ENCODE measurements at places on chromosomes 13 and 19.

GRCh38 chr13:101876951-101877350, 424.5 kb downstream of the ITGBL1 start:
- no peak for DNase-seq

DNA sequence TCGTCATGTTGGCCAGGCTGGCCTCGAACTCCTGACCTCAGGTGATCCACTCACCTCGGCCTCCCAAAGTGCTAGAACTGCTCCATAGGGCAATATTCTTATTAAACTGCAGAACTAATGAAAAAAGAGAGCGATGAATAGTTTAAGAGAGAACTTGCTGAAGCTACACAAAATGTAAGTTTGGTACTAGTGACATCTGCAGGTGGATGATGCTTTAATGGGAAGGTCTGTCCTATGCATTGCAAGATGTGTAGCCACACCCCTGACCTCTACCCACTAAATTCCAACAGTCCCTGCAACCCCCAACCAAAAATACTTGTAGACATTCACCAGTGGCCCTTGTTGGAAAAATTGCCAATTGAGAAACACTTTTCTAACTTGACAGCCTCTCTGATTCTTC, 117.8 kb downstream of the NALCN start:
- DNase-seq = no peak

GRCh38 chr19:32581705-32582179, 752 bp downstream of the PDCD5 start:
- peak; percentile 43 for DNase-seq

DNA sequence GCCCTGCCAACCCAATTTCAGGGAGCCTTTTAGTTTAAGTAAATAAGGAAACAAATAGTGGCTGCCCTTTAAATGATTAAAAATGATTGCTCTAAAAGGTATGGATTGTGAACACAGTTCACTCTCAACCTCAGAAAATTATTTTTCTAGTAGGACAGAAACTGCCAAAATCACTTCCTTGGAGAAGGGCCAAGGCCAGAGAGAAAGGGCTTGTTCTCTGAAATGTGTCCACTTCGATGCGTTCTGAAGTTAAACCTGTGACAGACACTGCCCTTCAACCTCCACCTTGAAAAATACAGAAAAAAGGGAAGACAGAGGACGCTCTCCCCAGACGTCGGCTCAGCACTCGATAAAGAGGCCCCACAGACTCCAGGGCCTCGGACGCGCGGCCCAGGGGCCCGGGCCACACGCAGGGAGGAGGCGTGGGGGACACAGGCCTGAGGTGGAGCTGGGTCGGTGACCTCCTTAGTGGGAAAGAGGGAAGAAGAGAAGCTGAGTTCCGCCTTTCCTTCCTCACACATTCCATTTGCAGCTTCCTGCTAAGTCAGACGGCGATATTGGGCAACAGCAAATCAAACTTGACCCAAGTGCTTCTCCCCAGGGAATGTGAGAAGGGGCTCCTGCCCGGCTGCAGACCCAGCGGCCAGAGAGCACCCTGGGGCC, 63.6 kb downstream of the RASA3 start:
- peak; percentile 79 for DNase-seq

DNA sequence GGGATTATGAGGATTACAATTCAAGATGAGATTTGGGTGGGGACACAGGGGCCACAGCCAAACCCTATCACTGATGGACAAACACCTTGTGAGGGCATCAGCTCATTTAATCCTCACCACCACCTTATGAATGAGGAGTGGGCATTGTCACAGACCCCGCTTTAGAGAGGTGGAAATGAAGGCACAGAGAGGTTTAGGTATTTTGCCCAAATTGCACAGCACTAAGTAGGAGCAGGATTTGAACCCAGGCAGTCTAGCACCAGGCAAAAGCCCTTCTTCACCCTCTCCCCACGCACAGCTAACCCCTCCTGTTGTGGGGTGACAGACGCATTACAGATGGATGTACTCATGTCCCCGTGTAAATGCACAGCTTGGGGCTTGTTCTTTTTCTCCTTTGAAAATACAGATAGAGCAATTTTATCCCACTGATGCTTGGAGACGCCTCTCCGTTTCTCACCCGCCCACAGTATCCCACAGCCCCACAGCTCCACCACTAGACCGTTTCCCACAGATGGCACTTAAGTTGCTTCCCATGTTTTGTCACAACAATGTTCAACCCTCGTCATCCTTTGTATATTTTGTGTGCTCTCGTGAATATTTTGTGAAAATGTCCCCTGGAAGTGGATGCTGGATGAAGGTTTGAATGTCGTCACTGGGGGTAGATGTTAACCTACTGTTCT, 48.2 kb downstream of the ANKRD10 start:
- DNase-seq = no peak

- DNase-seq = no peak
Measured at GRCh38 chr13:77291774-77292173, 35.1 kb downstream of the MYCBP2 start.

DNA sequence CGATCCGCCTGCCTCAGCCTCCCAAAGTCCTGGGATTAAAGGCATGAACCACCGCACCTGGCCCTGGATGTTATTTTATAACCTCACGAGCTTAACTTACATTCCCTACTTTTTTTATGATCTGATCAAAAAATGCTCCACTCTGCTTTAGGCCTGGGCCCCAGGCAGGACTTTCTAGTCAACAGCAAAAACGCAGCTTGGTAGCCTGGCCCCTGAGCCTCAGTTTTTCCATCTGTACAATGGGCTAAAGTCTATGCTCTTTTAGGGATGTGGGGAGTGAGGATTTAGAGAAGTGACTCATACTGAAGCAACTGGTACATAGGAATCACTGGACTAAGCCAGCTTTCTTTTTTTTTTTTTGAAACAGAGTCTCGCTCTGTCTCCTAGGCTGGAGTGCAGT, 11.9 kb upstream of the PIK3R2 start:
- DNase-seq = no peak

DNA sequence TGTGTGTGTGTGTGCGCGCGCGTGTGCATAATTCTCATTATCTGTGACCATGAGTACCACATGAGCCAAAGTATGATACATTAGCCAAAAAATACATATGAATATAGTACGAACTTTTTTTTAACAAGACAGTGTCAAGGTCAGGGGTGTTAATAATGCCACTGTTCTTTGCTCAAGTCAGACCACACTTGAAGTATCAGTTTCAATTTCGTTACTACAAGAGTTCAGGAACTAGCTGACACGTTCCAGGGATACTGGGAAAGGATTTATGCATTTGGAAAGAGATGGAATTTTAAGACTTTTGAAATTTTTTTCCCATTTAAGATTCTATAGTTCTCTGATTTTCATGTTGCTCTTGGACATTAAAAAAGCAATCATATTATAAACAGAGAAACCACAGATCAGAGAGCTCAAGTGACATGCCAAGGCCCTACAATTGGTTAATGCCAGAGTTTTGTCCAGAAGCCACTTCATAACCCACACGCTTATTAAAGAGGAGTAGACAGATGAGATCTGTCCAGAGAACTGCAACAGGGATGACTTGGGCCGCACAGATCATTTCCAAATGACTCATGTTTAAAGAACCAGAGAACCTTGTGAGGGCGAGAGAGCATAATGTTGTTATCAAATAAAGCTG, 718.8 kb upstream of the SGCG start:
- DNase-seq = peak; percentile 30
